ENCODE measurements at places on chromosomes 2 and 18.

GRCh38 chr2:230319211-230319862, 7.7 kb upstream of the SP140L start:
- no peak for DNase-seq

DNA sequence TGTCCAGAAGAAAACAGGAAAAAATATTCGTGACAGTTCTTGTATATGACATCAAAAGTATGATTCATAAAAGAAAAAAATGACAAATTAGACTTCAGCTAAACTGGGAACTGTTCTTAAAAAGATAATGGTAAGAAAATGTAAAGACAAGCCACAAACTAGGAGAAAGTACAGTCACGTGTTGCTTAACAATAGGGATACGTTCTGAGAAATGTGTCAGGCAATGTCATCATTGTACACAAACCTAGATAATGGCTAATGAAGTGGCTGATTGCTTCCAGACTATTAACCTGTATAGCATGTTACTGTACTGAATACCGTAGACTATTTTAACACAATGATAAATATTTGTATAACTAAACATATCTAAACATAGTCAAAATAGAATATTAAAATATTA, 35.9 kb upstream of the CTIF start:
- no peak for DNase-seq

DNA sequence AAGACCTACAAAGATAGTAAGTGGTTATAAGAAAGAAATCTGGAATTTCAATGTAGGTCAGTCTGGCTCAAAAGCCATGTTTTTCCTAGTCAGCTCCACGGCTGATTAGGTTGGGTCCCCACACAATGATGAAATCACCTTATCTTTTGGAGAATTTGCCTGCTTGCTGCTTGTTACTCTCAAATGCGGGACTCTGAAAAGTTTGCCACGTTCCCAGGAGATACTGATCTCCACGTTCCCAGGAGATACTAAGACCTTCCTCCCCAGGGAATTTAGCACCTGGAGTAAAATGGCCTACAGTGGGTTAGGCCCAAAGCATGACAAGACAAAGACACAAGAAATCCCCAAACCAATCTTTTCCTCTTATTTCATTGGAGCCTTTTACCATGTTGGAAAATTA, 449.6 kb downstream of the TNS1 start:
- DNase-seq: no peak

DNA sequence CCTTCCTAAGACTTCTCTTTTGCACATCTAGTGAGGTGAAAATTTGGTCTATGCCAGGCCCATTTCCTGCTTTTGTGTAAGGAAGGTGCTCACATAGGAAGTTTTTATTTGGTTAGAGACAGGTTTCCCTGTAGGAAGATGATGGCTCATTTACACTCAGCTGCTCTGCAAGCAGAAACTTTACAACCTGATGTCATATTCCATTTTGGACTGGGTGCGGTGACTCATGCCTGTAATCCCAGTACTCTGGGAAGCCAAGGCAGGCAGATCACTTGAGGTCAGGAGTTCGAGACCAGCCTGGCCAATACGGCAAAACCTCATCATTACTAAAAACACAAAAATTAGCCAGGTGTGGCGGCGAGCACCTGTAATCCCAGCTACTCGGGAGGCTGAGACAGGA, 35.8 kb downstream of the CASP10 start:
- no peak for DNase-seq

Data from fibroblast of gingiva (primary cell).